ENCODE measurements at places on chromosomes 2 and 18. TPM values are rescaled to one million over a fixed set of nuclear protein-coding genes. Genes with fewer than 3 reads are reported as not detected.
A peak's percentile ranks its signal among the peaks of the same experiment; 100 is the strongest.

The SULT1C4 gene
- not detected for total RNA-seq

The L3MBTL4 gene
- not detected for total RNA-seq

The NAT8 gene
- total RNA-seq: not detected

The VWA3B gene
- not detected for total RNA-seq

The GREB1L gene
- 6.0 TPM for total RNA-seq

The SLC19A3 gene
- 4.5 TPM for total RNA-seq

The MYL12A gene
- total RNA-seq: 532 TPM

The DQX1 gene
- total RNA-seq: 1.3 TPM

The POU3F3 gene
- not detected for total RNA-seq

The PLEKHH2 gene
- 2.3 TPM for total RNA-seq

DNA sequence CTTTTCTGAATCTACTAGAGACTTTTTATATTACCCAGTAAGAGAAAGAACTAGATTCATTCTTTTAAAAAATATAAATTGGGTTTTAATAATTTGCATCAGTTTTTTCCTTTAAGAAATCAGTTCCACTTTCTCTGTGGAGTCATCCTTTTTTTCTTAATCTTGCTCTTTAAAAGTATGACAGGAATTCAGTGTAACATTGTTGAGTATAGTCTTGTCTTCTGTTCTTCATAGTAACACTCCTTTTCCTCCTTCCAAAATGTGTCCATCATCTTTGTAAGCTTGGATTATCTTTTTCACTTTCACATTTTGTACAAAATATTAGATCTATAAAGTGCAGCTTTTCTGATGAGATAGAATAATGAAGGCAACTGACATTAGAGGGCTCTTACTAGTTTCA lies 135.4 kb downstream of the HAUS1 start:
- no peak for DNase-seq

- DNase-seq: no peak
These were observed 696.1 kb downstream of the METTL4 start for GRCh38 chr18:1875219-1875618.

DNA sequence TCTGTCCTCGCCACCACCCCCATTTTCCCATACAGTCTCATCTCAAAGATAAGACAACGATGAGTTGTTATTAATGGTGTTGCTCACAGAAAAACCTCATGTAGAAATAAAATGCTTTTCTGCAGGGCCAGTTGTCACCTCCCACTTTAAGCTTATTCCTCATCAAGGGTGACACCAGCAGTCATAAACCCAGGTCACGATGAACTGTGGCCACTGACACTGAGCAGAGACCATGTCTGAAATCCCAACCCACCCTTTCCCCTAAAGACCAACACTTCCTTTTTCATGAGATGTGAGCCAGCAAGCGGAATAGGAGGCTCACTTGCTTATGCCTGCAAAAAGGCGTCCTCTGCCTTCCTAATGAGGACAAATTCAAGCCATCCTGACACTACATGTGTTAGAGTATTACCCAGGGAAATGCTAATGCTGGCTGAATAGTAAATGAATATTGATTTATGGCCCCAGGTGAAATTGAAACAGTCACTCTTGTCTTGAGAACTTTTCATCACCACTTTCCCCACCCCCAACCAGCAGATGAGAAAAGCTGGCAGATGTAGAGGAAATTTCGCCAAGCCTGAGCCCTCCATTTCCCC lies 228.4 kb downstream of the MGAT5 start:
- DNase-seq: no peak

- DNase-seq: no peak
These were observed 22.5 kb downstream of the SH3RF3 start for GRCh38 chr2:109151519-109151918.

GRCh38 chr2:95299961-95300360 lies 2.8 kb downstream of the KCNIP3 start:
- DNase-seq: no peak

GRCh38 chr18:63234432-63234831 lies 85.1 kb downstream of the BCL2 start:
- DNase-seq: no peak

GRCh38 chr2:134011936-134012586 lies 241.8 kb upstream of the MGAT5 start:
- no peak for DNase-seq

GRCh38 chr2:85501248-85501647 lies 37.7 kb upstream of the MAT2A start:
- DNase-seq: no peak

DNA sequence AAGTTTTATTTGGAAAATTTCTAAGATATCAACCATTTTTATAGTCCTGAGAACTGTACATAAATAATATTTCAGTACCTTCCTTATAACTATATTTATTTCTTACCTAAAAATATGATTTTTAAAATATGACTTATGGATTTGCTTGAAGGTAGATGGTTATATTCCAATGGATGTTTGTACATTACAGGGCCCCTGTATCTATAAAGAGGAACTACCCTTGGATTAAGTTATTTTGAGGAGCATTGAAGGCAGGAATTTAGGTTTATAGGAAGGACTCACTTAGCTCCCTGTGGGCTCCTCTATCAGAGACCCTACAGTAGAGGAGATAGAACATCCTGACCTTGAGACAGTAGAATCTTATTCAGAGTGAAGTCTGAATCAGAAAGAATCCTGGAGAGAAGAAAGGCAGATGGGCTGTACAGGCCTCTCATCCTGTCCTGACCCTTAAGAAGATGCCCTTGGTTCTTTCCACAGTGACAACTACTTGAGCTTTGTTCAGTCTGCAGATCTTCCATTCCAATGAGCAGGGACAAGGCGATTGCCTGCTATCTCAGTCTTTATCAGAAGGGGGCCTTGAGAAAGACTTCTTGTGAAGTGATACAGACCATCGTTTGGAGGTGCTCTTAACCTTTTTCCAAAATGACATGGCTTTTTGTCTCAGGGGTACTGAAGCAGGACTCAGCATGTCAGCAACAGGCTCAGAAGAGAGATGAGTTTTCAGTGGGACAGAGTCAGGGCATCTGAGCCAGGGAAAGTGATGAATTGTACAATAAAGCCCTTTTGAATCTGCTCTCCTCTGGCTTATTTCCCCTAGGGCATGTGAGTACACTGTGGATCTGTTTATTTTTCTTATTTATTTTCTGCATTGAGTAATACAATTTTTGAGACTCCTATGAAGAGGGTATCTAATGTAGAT lies 20.9 kb downstream of the OXER1 start:
- DNase-seq: no peak

GRCh38 chr18:76875390-76876325 lies 53.3 kb downstream of the ZNF236 start:
- DNase-seq: peak; percentile 39

DNA sequence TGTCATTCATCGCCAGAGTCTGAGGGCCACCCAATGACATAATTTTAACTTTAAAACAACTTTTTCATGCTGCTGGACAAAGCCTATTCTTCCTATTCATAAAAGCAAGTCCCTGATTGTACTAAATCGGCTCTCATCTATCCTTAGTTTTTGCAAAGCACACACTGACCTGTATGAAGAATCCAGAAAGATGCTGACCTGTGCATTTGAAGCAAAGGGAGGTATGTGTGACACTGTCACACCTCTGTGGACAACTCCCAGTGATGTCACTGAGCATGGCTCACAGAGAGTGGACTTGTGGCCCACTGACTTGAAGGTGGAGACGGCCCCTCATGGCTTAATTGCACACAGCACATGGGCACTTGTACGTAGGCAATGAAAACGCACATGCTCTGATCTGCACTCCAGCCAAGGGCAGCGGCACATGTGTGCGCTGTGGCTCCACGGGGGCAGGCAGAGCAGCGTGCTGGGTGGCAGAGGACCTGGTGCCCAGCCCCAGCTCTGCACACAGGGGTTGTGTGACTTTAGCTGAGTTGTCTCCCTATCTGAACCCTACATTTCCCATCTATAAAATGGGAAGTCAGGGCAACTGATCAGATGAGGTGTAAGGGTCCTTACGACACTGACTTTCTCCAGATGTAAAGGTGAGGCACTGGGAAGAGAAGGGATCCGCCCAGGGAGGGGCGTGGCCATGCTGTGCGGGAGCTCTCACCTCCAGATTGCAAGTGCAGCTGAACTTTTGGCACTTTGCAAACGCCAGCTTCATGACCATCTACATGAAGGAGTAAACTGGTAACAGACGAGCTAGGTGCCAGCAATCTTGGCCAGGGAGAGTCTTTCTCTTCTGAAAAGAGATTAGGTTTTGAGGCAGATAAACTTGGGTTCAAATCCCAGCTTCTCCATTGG lies 14.3 kb upstream of the ODC1 start:
- no peak for DNase-seq

DNA sequence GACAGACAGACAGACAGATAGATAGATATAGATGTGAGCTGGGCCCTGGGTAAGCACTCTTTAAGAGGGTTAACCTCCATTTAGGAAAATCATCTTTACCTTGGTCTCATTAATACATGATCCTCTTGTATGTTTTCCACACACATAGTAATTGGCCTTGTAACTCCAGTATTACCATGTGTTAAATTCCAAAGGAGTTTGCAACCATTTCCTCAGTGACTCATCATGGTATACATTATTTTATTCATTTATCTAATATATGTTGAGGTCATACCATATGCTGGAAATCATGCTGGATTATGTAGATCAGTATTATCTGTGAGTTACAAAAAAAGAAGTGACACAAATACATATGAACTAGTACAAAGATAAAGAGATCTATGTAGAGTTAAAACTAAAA lies 504.3 kb downstream of the DCC start:
- no peak for DNase-seq

GRCh38 chr2:217785544-217786045 lies 217.2 kb downstream of the TNS1 start:
- DNase-seq: no peak

DNA sequence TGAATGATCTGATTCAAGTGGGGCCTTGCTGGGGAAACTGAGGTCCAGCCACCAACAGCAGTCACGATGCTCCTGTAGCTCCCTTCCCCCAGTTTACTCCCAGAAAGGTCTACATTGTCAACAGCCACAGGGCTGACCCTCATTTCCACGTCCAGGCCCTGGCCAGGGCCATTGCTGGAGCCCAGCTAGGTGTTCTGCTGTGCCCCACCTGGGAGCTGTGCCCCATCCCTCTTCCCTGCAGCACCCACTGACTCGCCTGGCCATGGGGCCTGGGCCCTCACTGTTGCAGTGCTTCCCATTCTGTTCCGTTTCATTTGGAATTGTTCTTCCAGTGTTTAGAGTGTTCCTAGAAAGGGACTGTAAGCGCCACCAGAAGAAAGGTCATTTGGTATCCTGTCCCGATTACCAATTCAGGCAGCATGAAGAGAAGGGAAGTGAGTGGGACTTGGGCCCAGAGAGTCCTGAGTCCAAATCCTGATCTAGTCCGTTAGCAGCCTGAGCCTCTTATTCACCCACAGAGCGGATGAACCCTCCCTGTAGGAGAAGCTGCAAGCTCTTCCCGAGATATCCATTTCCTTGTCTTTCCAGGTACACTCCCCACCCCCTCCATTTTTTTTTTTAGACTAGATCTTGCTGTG lies 73.1 kb upstream of the HPCAL1 start:
- DNase-seq: no peak

GRCh38 chr2:191678437-191679100 lies 633 bp downstream of the NABP1 start:
- DNase-seq: peak; percentile 57

DNA sequence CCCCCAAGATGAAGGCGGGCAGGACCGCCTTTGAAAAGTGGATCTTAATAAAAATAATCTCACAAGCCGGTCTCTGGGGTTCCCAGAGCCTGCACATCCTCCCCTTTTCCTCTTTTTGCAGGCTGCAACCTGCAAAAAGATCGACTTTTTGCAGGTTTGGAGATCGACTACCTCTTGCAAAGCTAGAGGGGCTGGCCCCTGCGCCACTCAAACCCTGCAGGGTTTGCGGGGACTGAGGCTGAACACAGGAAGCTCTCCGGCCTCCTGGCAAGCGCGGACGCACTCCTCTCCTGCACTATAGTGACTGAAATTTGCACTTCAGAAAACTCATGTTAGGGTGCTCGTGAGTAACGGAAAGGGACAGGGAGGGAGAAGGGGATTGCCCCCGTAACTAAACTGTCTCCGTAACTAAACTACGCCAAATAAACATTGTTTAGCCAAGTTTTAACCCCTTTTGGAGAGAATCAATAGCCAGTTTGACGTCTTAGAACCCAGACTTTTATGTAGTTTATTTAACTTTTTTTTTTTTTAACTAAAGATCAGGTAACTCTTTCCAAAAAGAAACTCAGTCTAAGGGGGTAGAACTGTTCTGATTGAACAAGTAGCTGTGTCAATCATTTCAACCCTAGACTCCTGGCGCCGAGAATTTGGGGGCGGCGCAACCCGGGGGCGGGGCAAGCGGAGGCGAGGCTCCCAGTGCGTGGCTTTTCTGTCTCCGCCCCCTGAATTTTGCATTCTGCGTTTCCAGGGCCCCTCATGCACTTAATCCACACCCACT lies 2.5 kb downstream of the IGFBP5 start:
- peak; percentile 77 for DNase-seq

DNA sequence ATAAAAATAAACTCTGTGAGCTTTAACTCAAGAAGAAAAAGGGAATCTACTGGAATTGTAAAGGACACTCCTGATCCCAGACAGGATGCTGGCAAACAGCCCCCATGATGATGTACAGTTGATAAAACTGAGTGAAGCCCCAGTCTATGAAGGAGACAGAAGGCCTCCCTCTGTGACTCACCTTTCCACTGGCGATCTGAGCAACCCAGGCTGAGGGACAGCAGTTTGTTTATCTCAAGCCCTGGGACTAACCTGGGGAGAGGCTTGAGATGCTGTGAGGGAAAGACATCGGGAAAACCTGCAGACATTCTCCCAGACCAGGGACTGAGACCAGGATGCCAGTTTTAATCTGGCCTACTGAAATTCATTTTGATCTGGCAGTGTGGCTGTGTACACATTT lies 104.5 kb upstream of the CDH2 start:
- DNase-seq: no peak

DNA sequence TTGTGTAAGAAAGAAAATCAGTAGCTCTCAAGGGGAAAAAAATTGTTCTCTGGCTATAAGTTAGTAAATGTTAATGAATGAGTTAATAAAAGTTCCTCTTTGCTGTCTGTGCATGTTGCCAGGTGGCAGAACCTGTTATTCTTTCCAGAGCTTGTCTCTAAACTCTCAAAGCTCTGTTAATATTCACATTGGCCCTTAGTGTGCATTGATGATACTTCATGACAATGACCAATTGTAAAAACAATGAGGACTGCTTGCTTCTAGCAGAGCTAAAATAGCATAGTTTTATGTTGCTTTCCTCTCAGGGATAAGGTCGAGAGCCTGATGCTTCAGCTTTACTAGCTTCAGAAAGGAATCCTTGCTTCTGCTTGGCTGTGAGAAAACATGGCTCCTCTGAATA lies 91.5 kb downstream of the RAD51AP2 start:
- no peak for DNase-seq
